ENCODE measurements at places on chromosomes 5 and 9. TPM values are rescaled to one million over a fixed set of nuclear protein-coding genes. Genes with fewer than 3 reads are reported as not detected.

The ZNF367 gene
- total RNA-seq = 5.2 TPM

The GALT gene
- 15.0 TPM for total RNA-seq

The CCDC192 gene
- not detected for total RNA-seq

The SLC23A1 gene
- total RNA-seq = 1.5 TPM

The ARID3C gene
- total RNA-seq = 0.21 TPM

The GMCL2 gene
- not detected for total RNA-seq

The PIGO gene
- 44.9 TPM for total RNA-seq

The PCDHGA12 gene
- total RNA-seq = 0.03 TPM

The ADAMTS16 gene
- total RNA-seq = 1.9 TPM

The C5orf52 gene
- not detected for total RNA-seq

The SREK1IP1 gene
- total RNA-seq = 8.1 TPM
